ENCODE measurements at places on chromosomes 2 and 18.

GRCh38 chr2:204545861-204546735 is 823 bp downstream of the PARD3B start:
- no peak for DNase-seq

- no peak for DNase-seq
These were observed 17.8 kb downstream of the NLRC4 start for GRCh38 chr2:32246911-32247310.

DNA sequence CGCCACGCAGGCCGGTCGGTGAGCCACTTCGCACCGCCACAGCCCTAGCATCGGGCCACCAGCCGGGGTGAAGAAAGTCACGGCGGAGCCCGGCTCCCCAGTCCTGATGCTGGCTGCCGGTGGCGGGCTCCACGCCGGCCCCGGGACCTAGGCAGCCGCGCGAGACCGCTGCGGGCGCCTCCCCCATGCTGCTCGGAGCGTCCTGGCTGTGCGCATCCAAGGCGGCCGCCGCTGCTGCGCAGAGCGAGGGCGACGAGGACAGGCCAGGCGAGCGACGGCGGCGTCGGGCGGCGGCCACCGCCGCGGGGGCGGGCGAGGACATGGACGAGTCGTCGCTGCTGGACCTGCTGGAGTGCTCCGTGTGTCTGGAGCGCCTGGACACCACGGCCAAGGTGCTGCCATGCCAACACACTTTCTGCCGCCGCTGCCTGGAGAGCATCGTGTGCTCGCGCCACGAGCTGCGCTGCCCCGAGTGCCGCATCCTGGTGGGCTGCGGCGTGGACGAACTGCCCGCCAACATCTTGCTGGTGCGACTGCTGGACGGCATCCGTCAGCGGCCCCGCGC is 433 bp downstream of the SH3RF3 start:
- peak; percentile 23 for DNase-seq

- DNase-seq: no peak
These were observed 4.1 kb upstream of the NT5C1B start for GRCh38 chr2:18593496-18593895.

GRCh38 chr2:72326759-72327158 is 179.1 kb upstream of the CYP26B1 start:
- DNase-seq: no peak

DNA sequence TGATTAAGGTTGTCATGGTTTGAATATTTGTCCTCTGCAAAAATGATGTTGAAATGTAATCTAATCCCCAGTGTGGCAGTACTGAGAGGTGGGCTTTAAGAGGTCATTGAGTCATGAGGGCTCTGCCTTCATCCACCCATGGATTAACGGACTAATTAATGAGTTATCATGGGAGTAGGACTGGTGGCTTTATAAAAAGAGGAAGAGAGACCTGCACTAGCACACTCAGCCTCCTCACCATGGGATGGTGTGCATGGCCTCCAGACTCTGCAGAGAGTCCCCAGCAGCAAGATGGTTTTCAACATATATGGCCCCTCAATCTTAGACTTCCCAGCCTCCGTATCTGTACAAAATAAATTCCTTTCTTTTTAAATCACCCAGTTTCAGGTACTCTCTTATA is 41.0 kb downstream of the DTNB start:
- DNase-seq: no peak

- no peak for DNase-seq
These were observed 19.3 kb upstream of the OSR1 start for GRCh38 chr2:19377717-19378116.

DNA sequence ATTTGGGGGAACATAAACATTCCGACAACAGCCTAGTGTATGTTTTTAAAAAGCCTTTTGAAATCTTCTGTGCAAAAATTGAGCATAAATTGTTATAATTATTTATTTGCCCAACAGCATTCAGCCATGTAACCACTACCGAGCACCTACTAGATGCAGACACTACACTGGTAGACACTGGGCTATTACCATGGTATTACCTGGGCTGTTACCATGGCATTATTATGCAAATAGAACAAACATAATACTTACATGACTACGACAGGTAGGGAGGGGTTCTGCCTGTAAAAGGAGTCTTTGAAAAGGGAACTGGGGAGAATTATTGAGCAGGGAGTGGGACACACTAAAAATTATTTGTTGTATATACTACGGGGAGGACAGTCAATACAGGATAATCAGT is 116.4 kb downstream of the MREG start:
- no peak for DNase-seq

DNA sequence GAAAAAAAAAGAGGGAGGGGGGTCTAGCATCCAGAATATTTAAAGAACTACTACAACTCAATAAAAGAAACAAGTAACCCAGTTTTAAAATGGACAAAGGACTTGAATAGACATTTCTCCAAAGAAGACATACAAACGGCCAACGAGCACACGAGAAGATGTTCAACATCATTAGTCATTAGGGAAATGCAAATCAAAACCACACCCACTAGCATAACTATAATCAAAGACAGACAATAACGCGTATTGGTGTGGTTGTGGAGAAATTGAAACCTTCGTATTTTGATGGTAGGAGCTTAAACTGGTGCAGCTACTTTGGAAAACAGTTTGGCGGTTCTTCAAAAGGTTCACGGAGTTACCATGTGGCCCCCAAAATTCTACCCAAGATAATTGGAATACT is 64.3 kb upstream of the CAB39 start:
- no peak for DNase-seq

DNA sequence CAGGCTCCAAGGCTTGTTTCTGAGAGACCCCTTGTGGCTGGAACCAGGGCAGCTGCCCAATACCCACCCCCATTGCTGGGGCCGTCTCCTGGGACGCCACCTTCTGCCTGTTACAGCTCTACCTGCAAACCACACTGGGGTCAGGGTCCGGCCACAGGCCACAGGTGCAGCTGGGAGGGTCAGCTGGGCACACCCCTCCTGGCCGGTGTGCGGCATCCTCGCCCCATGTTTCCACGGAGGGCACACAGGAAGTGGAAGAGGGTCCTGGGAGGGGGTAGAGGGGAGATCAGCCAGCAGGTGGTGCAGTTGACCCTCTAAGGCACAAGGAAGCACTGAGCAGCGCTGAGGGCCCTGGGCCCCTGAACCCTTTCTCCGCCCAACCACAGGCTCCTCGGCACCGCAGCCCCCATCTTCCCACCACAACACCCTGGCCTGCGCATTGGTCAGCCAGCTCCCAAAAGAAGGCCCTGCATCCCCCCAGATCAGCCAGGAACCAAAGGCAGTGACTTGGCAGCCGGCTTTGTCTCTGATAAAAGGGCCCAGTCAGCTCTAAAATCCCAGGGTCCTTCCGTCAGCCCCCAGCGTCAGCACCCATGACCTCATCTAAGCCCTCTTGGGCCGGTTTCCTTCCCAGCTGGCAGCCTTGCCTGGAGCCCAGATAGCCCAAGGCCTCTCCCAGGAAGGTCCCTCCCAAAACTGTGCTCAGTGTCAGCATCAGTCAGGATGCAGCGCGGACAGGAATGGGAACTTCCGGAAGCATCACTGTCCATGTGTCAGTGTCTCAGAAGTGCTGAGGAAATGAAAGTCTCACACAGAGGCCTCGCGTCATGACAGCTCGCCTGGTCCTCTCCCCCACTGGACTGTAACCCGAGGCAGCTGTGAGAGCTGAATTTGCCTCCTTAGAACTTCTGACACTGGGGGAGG is 1.7 kb downstream of the ERFE start:
- DNase-seq: no peak

GRCh38 chr2:41543726-41544125 is 504.1 kb upstream of the PKDCC start:
- no peak for DNase-seq

DNA sequence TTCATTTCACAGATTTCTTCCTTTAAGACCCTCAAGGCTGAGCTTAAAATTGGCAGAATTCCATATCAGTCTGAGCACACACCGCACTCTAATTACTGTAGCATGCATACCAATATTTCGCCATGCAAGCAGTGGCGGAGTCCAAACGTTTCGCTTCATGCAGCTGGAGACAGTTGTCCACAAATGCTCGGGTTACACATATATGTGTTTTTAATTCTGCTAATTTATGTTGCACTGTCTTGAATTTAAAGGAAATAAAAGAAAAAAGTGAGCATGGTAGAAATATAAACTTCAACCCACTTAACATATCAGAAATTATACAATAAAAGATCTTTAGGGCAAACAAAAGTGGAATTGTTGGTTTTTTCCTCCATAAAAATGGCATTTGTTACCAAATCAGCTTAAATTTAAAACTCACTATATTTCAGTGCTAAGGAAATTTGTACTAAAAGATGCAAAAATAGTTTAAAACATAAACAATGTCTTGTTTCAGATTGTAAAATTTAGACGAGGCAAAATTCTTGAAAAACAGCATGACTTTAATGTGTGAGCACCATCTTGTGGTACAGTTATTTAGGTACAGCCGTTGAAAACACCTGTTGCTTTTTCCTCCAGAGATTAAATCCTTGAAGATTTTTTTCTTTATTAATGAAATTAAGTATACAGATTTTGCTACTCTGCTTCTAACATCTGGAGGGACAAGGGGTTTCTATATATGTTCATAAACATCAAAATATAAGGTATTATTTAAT is 24.1 kb upstream of the KANSL1L start:
- no peak for DNase-seq

GRCh38 chr2:134120733-134121630 is 132.9 kb upstream of the MGAT5 start:
- peak; percentile 64 for DNase-seq

- DNase-seq: no peak
These were observed 67.5 kb downstream of the MYL12B start for GRCh38 chr18:3329471-3329870.

DNA sequence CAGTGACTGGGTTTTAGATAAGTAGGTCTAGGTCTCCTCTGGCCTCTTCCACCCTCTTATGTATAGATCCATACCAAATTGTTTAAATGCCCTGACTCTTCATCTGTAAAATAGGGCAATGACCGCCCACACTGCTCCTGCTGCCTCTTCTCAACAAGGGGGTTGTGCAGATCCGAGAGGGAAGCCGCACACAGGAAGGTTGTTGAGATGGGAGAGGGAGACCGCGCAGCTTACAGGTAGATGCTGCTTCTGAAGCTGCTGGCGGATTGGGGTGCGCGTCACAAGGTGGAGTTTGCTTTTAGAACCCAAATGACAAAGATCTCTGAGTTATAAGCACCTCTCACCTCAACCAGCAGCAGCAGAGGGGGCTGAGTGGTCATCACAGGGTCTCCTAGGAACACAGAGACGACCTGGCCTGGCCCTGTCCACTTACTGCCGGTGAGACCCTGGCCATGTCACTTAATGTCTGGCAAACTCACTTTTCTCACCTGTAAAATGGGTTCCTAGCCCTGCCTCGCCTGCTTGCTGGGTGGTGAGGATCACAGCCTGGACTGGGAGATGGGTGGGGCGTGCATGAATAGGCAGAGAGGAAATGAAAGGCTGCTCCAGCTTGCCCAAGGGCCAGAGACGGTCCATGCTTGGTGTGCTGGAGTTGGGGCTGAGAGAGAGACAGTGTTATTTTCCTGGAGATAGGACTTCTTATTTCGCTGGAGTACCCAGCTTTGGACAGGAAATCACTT is 251.3 kb downstream of the EIPR1 start:
- DNase-seq: no peak

- DNase-seq: no peak
These were observed 23.7 kb downstream of the CUL3 start for GRCh38 chr2:224561234-224562005.

DNA sequence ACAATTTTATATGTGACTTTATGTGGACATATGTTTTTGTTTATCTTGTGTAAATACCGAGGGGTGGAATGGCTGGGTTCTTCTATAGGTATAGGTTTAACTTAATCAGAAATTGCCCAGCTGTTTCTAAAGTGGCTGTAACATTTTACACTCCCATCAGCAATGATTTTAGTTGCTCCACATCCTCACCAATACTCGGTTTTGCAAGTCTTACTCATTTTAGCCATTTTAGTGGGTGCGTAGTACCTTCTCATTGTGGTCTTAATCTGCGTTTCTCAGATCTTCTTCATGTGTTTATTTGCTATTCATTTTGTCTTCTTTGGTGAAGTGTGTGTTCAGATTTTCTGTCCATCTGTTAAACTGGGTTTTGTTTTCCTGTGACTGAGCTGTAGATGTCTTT is 95.4 kb upstream of the BCL2L11 start:
- no peak for DNase-seq

DNA sequence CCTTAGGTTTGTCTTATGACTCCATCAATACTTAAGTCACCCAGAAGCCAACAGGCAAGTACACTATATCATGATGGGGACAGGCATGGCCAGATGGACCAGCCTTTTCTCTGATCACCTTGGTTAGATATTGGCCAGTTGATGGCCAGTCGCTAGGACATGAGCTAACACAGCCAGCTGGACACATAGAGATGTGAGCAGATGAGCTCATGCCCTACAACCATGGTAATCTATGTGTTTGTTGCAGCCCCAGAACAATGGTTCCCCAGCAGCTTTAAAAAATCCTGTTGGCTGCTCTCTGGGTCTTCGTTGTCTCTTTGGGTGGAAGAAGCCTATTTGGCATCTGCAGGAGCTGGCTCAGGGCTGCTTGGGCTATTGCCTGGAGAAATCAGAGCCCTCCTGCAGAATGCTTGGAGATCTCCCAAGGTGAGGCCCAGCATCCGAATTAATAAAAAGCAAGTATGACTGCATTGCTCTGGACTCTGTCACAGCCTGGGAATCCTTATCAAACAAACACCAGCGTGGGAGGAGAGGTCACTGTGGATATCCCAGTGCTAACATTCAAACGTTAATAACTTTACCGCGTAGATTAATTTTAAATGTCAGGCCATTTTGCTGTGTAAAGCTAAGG is 62.3 kb upstream of the KLHL29 start:
- DNase-seq: no peak

DNA sequence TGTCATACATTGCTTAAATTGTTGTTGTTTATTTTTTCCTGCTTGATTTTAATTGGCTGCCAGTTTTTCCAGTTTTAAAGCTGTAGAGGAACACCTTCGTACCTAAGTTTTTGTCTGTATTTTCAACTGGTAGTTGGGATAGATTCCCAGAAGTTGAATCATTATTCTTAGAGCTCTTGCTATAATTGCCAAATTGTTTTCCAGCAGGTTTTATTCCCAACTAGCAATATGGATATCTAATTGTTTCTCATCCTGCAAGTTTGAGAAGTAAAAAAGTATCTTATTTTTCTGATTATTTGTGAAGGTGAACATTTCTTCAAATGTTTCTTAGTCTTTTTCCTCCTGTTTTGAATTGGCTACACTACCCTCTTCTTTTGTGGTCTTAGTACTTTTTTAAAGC is 6.7 kb downstream of the SMARCAL1 start:
- no peak for DNase-seq

All from stimulated activated CD4-positive, alpha-beta T cell treated with anti-CD3 and anti-CD28 coated beads, Interleukin-1b, Interleukin-23, amount 100 ng/mL, for 48 hours (primary cell).